Aorta (tissue), 5 donors: ENCODE measurements at places on chromosomes 6 and 20.

GRCh38 chr6:27213544-27214125 lies 33.9 kb upstream of the PRSS16 start:
- DNase-seq = no peak

GRCh38 chr6:7251646-7252260 lies 61.2 kb downstream of the SSR1 start:
- DNase-seq = no peak

GRCh38 chr20:37378785-37379598 lies 33.1 kb downstream of the SRC start:
- DNase-seq = peak; percentile 67

- peak; percentile 95 for DNase-seq
Observed at GRCh38 chr6:56955171-56956155, 556 bp downstream of the BEND6 start.

DNA sequence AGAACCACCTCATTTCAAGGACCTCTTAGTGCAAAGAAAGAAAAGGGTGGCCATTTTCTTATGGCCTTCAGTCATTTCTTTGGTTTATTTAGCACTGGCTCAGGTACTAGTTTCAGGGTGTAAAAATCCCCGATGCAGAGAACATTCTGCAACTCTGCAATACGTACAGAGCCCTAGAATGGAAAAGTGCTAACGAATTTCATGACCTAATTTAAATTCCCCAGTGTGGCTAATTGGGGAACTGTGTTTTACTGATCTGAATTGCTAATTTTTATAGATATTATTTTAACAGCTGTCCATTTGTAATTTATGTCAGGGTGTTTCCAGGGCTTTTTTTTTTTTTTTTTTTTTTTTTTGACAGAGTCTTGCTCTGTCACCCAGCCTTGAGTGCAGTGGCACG lies 160.7 kb downstream of the UST start:
- DNase-seq = no peak

DNA sequence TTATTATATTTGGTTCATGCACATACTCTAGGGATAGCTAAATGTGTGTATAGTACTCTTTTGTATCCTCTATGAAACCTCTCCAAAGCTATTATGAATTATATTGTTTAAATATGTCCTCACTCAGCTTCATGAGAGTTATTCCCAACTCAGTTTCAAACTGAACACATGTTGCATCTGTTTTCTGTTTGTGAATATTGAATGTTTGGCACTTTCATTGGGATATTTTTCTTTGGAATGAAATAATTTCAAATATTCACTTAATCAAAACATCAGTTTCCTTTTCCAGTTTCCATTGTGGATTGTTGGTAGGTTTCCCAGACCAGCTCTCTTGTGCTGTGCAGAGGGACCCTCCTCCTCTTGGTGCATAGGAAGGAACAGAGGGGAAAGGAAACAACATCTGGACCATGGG lies 46.6 kb downstream of the HDAC2 start:
- DNase-seq = no peak

GRCh38 chr20:43949248-43949647 lies 34.6 kb downstream of the TOX2 start:
- no peak for DNase-seq
